Left kidney (tissue), 8 donors: ENCODE measurements at places on chromosomes 11 and 22.

DNA sequence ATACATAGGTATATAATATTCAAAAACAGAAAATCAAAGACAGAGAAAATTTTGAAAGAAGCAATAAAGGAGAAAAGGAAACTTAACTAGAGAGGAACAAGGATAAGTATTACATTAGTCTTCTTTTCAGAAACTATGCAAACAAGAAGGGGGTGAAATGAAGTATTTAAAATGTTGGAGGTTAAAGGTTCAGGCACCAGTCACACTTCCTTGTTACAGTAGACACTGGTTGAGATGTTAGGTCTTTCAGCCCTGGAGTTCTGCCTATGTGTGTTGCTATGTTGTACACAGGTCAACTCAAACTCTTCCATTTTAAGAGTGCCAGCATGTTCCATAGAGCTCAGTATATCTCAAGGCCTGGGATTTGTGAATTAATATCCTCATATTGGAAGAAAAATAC is 6.0 kb upstream of the MS4A4A start:
- no peak for DNase-seq

- DNase-seq = no peak
Observed at GRCh38 chr11:88431675-88432341, 94.3 kb upstream of the CTSC start.

DNA sequence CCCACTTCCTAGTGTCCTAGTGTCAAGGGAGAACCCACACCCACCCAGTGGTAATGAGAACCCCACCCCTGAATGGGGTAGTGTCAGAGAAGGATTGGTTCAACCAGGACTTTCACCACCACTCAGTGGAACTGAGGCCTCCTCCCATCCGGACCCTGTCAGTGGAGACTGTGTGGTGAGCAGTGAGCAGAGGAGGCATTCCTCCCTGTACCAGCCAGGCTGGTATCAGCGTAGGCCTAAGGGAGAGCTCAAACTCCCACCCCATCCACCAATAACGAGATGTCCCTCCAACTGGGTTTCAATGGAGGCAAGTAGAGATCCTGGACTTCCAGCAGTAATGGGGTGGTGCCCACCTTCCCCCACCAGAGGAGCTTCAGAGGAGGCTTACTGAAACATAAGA is 1171.4 kb downstream of the TBC1D22A start:
- no peak for DNase-seq

DNA sequence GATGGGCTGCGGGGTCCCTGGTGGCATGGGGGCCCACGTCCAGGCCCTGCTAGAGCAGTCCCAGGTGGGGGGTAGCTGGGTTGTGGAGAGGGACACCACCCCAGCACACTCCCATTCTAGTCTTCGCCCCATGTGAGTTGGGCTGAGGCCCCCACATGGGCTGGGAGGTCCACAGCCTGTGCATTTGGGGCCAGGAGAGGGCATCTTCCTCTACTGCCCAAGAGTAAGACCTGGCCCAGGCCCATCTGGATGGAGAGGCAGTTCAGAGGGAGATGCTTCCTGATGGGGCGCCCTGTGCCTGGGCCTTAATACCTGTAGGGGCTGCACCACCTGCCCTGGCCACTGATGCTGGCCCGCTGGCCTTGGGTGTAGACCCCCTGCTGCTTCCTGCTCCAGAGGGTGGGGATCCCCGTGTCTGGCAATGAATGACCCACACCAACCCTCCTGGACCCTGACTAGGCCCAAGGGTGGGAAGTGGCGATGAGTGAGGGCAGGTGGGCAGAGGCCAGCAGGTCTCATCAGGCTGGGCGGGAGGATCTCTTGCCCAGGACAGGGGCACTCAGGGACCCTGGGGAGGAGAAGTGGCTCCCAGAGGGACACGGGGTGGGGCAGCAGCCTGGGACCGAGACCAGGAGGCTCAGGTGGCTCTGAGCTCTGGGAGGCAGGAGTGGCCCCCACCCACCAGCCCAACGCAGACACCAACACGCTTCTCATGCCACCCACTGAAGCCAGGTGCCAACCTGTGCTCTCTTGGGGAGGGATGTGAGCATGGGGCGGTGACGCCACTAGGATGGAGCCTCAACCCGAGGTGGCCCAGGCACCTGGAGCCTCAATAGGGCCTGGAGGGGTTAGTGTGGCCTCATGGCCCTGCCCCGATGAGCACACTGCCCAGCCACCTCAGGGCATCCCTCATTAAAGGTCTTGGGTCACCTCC is 17.4 kb upstream of the GNB1L start:
- DNase-seq = no peak

DNA sequence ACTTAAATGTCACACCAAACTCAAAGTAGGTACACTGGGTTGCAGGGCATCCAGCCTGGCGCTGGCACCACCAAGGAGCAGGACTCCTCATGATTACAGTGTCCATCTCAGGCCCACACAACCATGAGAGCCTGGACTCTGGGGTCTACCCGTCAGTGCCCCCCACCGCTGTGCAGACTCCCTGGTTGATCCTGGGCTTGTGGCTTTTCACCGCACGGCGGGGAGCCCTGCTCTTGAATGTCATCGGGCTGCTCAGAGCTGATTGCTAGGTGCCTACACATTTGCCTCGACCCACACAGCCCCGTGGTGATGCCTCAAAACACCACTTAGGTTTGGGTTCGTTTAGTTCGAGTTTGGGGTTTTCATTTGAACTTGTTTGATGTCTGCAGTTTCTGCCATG is 63.0 kb downstream of the WNT11 start:
- no peak for DNase-seq

DNA sequence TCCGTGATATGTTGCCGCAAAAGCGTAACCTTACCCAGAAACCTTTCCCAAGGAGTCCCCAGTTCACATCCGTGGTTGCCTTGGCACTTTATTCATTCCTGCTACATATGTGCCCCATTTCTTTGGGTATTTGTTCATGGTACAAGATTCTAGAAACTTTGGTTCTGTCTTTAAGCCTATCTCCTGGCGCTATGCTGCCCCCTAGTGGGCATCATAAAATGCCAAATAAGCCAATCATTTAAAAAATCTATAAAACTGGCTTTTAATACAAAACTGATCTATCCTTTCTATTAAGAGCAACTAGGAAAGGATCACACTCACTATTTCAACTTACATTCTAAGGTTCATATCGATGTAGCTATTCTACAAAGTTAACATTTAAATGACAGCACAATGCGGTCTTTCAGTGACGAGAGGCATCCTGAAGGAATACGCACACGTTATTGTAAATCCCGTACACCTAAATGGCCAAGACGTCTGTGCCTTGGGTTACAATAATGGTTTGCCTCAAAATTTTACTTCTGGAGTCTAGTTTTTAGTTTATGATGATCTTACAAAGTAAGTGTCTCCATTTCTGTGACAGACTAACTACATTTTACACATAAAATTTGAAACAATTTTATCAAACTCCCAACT is 16.2 kb downstream of the PIWIL3 start:
- peak; percentile 53 for DNase-seq

DNA sequence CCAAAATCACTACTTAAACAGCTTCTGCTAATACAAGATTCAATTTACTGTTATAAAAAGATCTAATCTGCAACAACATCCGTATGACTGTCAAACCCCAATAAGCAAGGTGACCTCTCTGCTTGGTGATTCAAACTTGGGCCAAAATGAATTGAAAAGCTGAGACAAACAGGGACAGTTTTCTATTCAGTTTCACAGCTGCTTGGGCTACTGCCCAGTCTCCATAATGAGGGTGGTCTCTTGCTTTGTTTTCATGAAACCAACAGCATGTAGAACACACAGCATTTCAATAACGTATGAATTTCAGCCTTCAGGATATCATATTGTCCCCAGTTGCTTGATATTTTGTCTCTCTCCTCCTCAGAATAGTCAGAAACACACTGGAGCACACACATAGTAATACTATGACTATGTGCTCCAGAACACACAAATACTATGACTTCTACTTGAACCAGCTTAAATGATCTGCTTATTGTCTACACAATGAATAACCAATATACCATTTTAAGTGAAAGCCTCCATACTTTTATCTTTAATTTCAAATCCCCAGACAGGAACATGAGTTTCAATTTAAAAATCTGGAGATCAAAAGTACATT is 285.0 kb downstream of the TTC28 start:
- DNase-seq = no peak
